NCI-H526 (cell line): ENCODE measurements at places on chromosomes 1 and 21.

- DNase-seq = no peak
These were observed 121.2 kb downstream of the LTN1 start for GRCh38 chr21:28871388-28872010.

GRCh38 chr1:3066826-3067225, 2.2 kb upstream of the PRDM16 start:
- no peak for DNase-seq

GRCh38 chr1:19123837-19124236, 86.2 kb downstream of the UBR4 start:
- DNase-seq = no peak

DNA sequence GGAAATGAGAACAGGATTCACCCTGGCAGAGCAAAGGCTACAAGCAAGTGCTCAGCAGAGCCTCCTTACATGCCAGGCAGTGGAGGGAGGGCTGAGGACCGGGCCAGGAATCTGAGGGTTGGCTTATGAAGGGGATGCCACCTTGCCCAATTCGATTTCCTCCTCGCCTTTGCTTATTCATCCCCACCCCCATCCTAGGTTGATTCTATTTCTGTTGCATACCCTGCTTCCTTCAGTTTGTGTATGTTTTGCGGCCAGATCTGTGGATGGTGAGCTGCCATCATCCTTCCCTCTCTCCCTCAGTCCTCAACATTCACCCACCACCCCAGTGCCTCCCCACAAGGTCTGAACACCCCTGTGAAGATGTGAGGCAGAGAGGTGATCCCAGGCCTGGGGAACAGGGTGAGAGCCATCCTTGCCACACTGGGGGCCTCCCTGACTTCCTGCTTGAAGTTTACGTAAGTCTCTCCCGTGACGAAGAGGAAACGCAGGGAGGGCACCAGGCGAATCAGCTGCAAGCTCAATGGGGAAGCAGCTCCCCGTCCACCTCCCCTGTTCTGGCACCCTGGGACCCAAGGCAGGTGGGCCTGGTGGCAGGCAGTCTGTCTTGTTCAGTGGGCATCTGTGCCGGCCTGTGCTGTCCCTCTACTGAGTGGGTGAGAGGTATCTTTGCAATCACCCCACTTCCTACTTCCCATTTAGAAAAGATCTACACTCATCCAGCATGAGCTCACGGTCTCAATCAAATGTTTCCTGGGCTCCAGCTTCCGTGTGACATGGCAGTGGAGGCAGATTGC, 50.6 kb upstream of the CNTN2 start:
- DNase-seq = no peak

DNA sequence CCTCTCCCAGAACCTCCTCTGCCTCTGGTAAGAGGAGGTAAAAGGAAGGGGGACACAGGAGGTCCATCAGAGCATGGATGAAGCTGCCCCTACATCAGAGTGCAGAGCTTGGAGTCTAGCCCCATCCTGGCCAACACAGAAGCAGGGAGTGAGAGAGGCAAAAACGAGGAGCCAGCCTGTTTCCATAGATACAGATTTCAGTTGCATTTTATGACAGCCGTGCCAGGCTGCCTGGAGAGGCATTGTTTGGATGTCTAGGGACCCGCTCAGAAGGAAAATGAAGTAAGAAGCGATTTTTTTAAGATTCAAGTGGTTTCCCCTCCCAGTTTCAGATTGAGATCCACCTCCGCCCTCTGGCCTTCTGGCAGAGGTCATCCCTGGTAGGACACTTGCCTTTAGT, 11.5 kb upstream of the GJA8 start:
- peak; percentile 59 for DNase-seq

DNA sequence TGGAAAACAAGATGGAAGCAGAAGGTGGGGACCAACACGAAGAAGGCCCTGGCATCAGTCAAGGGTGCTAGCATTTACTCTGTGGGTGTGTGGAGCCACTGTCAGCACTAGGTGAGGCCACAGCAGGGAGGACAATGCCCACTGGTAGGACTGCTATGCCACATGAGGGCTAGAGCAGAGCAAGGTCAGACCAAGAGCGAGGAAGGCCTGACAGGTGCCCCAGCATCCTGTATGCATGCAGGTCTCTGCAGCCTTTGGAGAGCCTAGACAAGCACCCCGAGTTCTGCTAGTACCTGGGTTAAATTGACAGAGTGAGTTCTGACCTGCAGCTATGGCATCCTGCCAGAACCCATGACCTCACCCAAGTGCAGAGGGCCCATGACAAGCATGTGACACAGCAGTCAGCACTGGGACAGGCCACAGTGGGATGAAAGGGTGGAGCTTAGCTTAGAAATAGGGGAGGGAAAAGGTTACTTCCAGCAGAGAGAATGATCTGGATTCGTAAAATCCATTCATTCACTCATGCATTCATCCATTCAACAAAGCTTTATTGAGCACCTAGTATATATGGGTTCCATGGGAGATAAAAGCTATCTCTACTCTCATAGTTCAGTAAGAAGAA, 9.0 kb upstream of the CSF1 start:
- DNase-seq = no peak

DNA sequence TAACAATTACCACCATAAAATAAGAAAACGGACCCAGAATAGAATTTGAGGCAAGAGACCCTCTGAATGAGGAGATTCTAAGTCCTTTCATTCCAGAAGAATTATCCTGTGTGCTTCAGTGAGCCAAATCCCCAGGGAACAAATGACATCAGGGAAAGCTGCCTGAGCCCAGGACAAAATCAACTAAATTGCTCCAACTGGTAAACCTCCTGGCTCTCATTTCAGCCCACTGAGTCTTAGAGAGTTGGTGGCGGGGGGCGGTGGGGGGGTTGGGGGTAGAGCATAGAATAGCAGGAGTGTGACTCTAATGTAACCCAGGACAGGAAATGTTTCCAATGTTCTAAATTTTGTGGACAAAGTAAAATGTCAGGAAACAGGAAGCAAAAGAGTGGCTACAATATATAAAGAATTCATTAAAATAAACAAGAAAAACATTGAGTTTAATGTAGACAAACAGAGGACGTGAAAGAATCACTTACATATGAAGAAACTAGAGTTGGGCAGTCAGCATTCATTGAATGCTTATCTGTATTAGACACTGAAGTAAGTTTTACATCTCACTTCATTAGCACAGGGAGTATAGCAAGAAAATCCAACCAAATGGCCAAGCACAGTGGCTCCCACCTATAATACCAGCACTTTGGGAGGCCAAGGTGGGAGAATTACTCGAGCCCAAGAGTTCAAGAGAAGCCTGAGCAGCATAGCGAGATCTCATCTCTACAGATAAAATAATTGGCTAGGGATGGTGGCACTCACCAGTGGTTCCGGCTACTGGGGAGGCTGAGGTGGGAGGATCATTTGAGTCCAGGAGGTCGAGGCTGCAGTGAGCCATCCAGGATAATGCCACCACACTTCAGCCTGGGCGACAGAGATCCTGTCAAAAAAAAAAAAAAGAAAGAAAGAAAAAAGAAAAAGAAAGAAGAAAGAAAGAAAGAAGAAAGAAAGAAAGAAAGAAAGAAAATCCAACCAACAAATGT, 75.1 kb downstream of the DHRS3 start:
- no peak for DNase-seq

DNA sequence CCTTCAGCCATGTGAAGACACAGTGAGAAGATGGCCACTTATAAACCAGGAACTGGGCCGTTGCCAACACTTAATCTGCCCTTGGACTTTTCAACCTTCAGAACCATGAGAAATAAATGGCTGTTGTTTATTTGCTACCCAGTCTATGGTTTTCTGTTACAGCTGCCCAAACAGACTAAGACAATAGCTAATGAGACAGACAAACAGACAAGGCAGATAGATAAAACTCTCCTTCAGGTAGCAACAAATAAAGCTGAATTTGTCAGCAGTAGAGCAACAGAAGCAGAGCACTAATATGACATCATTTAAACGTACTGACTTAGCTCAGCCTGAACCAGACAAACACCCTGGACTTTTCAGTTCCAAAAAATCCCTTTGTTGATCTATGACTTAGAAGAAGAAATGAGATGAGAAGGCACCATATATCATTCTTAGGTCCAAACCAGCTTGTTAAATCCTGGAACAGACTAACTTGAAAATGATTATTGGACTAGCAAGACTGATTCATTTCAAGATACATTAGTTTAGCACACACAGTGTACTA, 27.0 kb downstream of the ZZZ3 start:
- DNase-seq = no peak

- DNase-seq = no peak
These were observed 1331.1 kb downstream of the MRPL39 start for GRCh38 chr21:24276204-24276603.

- DNase-seq = no peak
These were observed 48.1 kb upstream of the COL18A1 start for GRCh38 chr21:45356653-45357435.

- DNase-seq = no peak
These were observed 698.8 kb downstream of the MATN1 start for GRCh38 chr1:30024411-30025195.

GRCh38 chr1:160623862-160624261, 23.0 kb downstream of the SLAMF1 start:
- peak; percentile 55 for DNase-seq

- DNase-seq = no peak
These were observed 27.8 kb upstream of the TNFSF4 start for GRCh38 chr1:173234899-173235298.

GRCh38 chr1:43352881-43353280, 5.9 kb upstream of the CDC20 start:
- DNase-seq = no peak

GRCh38 chr1:24683713-24684162, 40.6 kb downstream of the SRRM1 start:
- no peak for DNase-seq

DNA sequence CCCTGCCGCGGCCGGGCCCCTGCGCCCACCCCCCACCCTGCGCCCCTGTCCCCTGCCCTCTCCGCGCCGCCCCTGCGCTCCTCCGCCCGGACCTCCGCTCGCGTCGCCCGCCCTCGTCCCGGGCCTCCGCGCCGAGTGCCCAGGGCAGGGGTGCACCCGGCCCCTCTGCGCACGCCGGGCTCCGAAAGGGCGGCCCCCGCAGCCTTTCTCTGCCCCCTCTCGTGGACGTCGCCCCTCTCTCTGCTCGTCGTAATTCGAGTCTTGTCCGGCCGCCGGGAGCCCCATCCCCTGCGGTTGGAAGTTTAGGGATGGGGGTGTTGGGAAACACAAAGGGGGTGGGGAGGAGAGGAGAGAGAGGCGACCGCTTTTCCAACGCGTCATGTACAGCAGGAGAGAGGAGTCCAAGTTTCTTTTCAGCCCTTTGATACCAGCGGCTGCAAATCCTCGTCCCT, 407 bp downstream of the GALNT2 start:
- DNase-seq = no peak

GRCh38 chr21:38499296-38499695, 1.0 kb upstream of the ERG start:
- no peak for DNase-seq

- no peak for DNase-seq
These were observed 96.6 kb downstream of the DDX20 start for GRCh38 chr1:111852261-111852721.

GRCh38 chr1:240956424-240956823, 344.5 kb upstream of the GREM2 start:
- no peak for DNase-seq

DNA sequence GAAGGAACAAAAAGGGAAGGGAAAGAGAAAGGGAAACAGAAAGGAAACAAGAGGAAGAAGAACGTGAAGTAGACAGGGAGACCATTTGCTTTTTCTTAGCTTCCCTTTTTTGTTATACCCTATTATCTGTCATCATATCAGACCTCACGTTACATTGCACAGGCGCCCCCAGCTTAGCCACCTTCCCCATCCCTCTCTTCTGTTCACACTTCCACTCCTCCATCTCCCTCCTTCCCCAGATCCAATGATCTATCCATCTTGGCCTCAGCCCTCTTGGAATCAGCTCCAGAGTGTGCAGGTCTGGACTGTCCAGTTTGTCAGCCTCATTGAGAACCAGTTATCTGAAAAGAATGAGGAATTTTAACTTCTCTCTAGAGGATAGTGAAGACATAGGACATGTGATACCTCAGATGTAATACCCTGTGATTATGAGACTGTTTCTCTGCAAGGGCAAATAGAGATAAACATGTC, 101.1 kb upstream of the ERRFI1 start:
- no peak for DNase-seq

GRCh38 chr21:41678924-41679318, 87.9 kb downstream of the RIPK4 start:
- DNase-seq = peak; percentile 97

GRCh38 chr1:54982739-54983138, 2.3 kb downstream of the TMEM61 start:
- no peak for DNase-seq

DNA sequence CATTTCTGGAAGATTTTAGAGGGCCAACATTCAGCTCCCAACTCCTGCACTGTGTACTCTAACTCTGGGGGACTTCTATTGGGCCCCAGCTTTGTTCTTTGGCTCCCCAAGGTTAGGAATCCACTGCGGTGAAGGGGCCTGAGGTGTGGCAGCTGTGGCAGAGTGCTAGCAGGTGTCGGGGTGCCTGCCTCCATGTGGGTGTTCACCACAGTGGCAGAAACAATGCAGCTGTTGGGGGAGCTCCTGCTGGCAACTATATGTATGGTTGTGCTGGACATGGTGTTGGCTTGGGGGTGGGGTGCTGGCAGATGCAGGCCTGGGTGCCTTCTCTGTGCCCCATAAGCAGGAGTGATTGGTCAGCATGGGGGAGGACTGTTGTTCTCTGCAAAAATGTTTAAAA, 95.5 kb downstream of the ST6GALNAC3 start:
- DNase-seq = no peak

- no peak for DNase-seq
These were observed 270.8 kb downstream of the COL11A1 start for GRCh38 chr1:102837551-102837950.

DNA sequence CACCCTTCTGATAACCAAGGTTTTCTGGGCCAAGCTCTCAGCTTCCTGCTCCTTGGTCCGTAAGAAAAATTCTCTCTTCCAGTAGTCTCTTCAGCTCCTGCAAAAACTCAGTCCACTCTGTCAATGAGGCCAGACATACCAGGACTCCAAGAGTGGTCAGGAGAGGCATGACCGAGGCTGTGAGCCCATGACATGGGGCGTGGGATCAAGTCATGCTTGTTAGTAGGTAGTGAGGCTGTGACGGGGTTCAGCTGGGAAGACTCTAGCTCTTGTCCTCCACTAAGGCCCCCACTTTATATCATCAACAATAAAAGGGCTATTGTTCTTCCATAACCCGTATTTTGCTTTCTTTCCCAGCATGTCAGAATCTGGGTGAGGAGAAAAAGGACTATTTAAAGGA, 10.1 kb upstream of the HCRTR1 start:
- DNase-seq = no peak

DNA sequence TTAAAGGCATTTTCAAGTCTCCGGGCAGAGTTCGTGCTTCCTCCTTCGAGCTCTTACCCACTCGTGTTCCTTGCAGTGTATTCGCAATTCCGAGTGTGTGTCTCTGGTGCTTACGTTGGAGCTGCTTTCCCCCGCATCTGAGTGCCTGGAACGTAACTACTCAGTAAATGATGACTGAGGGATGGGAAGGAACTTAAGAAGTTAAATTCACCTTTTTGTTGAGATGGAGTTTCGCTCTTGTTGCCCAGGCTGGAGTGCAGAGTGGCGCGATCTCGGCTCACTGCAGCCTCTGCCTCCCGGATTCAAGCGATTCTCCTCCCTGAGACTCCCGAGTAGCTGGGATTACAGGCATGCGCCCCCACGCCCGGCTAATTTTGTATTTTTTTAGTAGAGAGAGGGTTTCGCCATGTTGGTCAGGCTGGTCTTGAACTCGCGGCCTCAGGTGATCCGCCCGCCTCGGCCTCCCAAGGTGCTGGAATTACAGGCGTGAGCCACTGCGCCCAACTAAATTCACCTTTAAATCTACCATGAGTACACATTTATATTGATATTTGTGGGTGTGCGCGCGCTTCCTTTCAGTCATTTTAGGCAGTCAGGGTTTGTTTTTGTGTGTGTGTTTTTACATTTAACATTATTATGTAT, 837 bp downstream of the NDUFS5 start:
- DNase-seq = no peak
